ENCODE measurements at places on chromosomes 1 and 21. TPM values are rescaled to one million over a fixed set of nuclear protein-coding genes. Genes with fewer than 3 reads are reported as not detected.
A peak's percentile ranks its signal among the peaks of the same experiment; 100 is the strongest.

DNA sequence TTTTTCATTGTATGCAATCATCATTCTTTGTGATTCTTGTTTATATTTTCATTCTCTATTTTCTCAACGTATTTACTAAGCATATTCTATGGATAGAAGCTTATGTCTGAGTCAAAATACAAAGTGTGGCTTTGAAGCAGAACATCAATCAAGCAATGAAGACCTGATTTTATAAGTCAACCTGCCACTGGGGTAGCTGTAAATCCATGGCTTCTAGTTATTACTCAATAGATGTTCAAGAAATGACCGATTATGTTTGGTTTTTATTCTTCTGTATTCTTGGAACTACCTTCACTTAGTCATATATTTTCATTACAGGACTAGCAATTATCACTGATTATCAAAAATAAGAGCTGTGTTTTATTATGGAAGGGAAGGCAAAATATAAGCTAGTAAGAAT, 20.5 kb upstream of the PTGS2 start:
- H3K4me3 ChIP-seq, result no peak overlapping the region
- DNase-seq, result no peak
- H3K36me3 ChIP-seq, result no peaks in the 10 kb centered on the region
- no peak overlapping the region for H3K27ac ChIP-seq
- no peaks in the 10 kb centered on the region for H3K27me3 ChIP-seq

GRCh38 chr1:187938092-187938491, 1109.3 kb downstream of the PLA2G4A start:
- no peak overlapping the region for H3K27ac ChIP-seq
- no peaks in the 10 kb centered on the region for H3K36me3 ChIP-seq
- H3K4me1 ChIP-seq, result no peaks in the 10 kb centered on the region
- no peak overlapping the region for H3K4me3 ChIP-seq

GRCh38 chr1:43199093-43199726, 27.1 kb downstream of the CFAP57 start:
- DNase-seq, result no peak
- no peaks in the 10 kb centered on the region for H3K4me1 ChIP-seq
- no peaks in the 10 kb centered on the region for H3K36me3 ChIP-seq
- no peaks in the 10 kb centered on the region for H3K27me3 ChIP-seq
- H3K4me3 ChIP-seq, result no peak overlapping the region

Gene TPM3
- total RNA-seq, result 340 TPM

DNA sequence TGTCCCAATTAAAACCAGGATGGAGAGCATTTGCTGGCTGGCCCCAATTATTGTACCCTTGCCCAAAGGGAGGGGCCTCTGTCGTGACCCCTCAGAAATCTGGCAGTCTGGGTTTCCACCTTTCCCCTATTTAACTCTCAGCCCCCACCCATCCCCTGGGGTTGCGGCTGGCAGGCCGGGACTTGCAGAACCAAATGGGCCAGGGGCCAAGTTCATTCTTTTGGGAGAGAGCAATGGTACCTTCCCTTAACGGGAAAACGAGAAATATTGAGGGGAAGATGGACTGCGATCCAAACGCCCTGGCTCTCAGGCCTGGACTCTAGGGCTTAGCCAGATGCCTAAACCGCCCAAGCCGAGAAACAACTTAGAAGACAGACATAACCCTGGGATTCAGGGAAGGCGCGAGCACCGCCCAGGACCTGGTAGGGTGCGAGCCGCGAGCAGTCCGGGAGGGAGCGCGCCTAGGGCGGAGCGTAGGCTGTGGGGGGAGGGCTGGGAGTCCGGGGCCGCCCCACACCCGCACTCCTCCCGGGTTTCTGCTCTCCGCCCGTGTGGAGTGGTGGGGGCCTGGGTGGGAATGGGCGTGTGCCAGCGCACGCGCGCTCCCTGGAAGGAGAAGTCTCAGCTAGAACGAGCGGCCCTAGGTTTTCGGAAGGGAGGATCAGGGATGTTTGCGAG, at the start of gene SLC27A3:
Gene SLC27A3, plus strand, starts transcription at position 628 of the 678 bp plus-strand sequence. CDS start 91 bp downstream, outside the sequence.
- DNase-seq, result peak; percentile 20
- peak within 1 kb of the TSS; percentile 69 for H3K4me3 ChIP-seq
- no peaks in the 10 kb centered on the region for H3K4me1 ChIP-seq
- peak within 1 kb of the TSS; percentile 63 for H3K27ac ChIP-seq

DNA sequence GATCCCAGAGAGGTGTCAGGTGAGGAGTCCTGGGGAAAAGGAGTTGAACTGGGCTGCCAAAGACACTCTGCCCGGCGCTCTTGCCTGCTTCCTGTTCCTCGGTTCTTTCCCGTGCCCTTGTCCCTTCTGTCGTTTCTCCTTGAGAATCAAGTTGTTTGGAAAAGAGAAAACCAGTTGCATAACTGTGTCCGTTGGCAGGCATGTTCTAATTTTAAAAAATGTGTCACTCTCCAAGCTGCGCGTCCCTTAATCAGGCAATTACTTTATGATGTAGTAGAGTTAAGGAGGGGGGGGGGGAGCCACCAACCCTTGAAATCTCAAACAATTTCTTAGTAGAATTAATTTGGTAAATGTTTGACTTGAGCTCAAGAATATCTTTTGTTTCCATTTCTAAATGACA, 105.9 kb upstream of the IGSF21 start:
- peaks cover 24% of the 10 kb centered on the region for H3K27me3 ChIP-seq
- H3K27ac ChIP-seq, result no peak overlapping the region
- H3K4me3 ChIP-seq, result no peak overlapping the region
- DNase-seq, result no peak
- H3K4me1 ChIP-seq, result no peaks in the 10 kb centered on the region

- H3K27ac ChIP-seq, result no peak overlapping the region
- no peak for DNase-seq
- H3K36me3 ChIP-seq, result no peaks in the 10 kb centered on the region
- no peaks in the 10 kb centered on the region for H3K27me3 ChIP-seq
- H3K4me3 ChIP-seq, result no peak overlapping the region
Measured at GRCh38 chr1:41650028-41650880, 165.8 kb upstream of the EDN2 start.

GRCh38 chr1:204357551-204358490, 1.9 kb downstream of the PLEKHA6 start:
- no peaks in the 10 kb centered on the region for H3K27me3 ChIP-seq
- H3K4me1 ChIP-seq, result no peaks in the 10 kb centered on the region
- DNase-seq, result no peak

Gene MROH9
- not detected for total RNA-seq

GRCh38 chr1:205535866-205536758, 31.6 kb downstream of the CDK18 start:
- no peaks in the 10 kb centered on the region for H3K36me3 ChIP-seq
- no peak overlapping the region for H3K27ac ChIP-seq
- H3K4me1 ChIP-seq, result no peaks in the 10 kb centered on the region
- no peaks in the 10 kb centered on the region for H3K27me3 ChIP-seq
- no peak for DNase-seq
- no peak overlapping the region for H3K4me3 ChIP-seq

- H3K4me1 ChIP-seq, result peaks cover 14% of the 10 kb centered on the region
- no peak for DNase-seq
- H3K4me3 ChIP-seq, result no peak overlapping the region
- H3K27me3 ChIP-seq, result peaks cover 2% of the 10 kb centered on the region
Measured at GRCh38 chr1:67171978-67172377, 5.7 kb downstream of the IL23R start.

Data from T-cell (primary cell).